ENCODE measurements at places on chromosomes 2 and 18.

DNA sequence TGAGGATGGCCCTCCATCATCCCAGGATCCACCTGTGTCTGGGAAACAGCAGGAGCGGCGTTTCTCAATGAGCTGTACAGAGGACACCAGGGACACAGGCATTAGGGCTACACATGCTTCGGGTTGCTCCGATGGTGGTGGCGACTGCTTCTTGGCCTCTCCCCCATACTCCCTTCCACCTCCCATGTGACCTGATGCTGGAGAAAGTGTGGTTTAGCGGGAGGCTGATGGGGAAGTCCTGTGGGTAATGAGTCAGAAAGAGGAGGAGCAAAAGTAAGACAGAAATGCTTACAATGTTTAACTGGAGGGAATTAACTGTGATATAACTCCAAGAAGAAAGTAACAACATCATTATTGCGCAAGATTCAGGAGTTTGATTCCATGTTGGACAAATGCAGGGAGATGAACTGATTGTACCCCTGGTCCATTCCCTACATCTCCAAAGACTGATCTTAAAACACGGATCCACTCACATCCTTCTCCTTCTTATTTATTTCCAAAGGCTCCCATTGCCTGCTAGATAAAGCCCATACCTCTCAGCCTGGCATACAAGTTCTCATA is 186.6 kb downstream of the NRP2 start:
- no peak for DNase-seq

DNA sequence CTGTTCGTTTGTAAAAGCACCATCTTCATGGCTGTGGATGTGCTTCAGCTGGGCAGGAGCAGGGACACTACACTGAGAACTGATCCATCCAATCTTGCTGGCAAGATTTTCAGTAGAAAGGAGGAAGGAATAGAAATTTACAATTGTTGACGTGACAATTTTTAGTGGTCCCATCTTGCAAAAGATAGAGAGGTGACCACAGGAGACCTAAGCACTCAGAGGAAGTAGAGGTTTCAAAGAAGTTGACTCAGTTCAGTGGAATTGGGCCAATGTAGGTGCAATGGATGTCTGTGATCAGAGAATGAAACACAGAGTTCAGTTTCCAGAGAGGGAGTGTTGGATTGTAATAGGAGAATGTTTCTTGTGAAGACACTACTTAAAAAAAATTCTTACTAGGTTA is 1.4 kb downstream of the UGT1A5 start:
- no peak for DNase-seq

DNA sequence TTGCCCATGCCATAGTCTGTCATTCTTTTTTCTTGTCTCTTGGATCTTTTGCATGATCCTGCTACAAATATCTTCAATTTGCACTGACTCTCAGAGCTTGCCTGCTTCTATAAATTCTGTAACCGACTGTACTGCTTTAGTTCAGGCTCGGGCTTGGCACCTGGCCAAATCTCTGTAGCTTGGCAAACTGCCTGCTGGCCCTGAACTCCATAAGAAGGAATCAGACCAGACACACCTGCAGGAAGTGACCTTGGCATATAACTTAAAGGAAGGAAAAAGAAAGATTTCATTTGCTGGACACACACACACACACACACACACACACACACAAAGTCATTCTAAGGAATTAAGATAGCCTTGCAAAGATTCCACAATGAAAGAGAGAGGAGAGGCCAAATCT is 291.2 kb upstream of the DDX18 start:
- peak; percentile 59 for DNase-seq

DNA sequence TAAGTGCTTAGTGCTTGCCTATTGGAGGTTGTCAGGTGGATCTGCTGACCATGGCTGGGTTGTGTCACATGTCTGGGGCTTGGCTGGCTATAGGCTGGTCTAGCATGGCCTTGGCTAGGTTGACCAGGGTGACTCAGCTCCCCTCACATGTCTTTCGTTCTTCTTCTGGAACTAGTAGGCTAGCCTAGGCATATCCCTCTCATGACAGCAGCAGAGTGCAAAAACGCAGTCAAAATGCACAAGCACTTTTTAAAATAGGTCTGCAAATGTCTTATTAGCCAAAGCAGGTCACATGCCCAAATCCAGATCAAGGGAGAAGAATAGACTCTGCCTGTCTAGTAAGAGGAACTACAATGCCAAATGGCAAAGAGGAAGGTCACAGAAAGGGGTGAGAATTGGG is 179.7 kb upstream of the ACVR2A start:
- DNase-seq, result no peak

- DNase-seq, result no peak
These were observed 115.7 kb downstream of the GYPC start for GRCh38 chr2:126771501-126772195.

All from NCI-H526 treated with DMSO at 0.1 percent for 48 hours (cell line).